Activated CD8-positive, alpha-beta memory T cell treated with anti-CD3 and anti-CD28 coated beads for 48 hours (primary cell): ENCODE measurements at places on chromosomes 7 and 10.
A peak's percentile ranks its signal among the peaks of the same experiment; 100 is the strongest.

DNA sequence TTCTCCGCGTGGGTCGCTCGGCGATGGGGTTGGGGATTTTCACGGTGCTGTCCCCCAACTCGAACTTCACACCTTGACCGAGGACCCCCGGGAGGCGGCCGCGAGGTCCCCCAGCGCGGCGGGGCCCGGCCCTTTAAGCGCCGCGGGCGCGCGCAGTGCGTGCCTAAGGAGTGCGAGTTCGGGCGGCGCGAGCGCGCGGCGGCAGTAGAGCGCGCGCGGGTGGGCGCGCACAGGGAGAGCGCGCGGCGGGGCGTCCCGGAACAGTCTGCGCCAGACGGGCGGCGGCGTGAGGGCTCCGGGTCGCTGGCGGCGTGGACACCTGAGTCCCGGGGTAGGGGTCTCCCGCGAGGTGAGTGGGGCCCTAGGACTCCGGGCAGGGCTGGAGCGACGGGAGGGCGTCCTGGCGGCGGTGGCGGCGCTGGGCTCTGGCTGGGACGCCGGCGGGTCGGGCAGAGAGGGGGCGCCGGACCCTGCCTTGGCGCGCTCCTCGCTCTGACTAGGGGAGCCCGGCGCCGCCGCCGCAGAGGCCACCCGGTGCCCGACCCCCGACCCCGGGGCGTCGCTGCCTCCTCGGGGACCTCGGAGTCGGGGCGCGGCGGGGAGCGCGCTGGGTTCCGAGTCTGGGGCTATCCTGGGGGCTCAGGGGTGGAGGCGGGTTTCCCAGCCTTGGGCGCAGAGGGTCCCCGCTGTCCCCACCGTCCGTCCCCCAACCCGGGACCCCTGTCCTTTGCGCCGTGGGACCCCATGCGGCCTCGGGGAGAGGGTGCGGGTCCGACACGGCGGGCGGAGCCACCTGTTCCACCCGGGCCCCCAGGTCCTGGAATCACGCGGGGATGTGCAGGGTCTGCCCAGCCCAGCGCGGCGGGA lies at the start of gene PROSER2:
PROSER2 (plus strand) TSS at position 235 of the 867 bp plus-strand sequence. CDS start 28,722 bp downstream, outside the sequence.
- DNase-seq, result no peak

- DNase-seq, result no peak
These were observed 5.3 kb downstream of the SH3PXD2A start for GRCh38 chr10:103849880-103850571.

- no peak for DNase-seq
These were observed 121.3 kb downstream of the MYL10 start for GRCh38 chr7:101507791-101508252.

DNA sequence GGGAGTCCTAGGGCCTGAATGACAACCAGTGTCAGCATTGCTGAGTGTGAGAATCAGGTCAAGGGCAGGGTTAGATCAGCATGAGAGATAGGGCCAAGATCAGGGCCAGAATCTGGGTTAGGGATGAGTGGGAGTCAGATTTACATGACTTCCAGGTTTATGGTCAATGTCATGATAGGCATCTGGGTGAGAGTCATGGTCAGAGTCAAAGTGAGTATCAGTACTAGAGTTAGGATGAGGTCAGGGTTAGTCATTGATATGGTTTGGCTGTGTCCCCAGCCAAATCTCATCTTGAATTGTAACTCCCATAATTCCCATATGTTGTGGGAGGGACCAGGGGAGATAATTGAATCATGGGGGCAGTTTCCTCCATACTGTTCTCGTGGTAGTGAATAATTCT lies 12.3 kb downstream of the MRPS24 start:
- DNase-seq, result no peak

GRCh38 chr7:120332433-120332832 lies 59.5 kb downstream of the KCND2 start:
- no peak for DNase-seq

GRCh38 chr10:103893817-103894216 lies 24.2 kb downstream of the STN1 start:
- DNase-seq, result no peak

DNA sequence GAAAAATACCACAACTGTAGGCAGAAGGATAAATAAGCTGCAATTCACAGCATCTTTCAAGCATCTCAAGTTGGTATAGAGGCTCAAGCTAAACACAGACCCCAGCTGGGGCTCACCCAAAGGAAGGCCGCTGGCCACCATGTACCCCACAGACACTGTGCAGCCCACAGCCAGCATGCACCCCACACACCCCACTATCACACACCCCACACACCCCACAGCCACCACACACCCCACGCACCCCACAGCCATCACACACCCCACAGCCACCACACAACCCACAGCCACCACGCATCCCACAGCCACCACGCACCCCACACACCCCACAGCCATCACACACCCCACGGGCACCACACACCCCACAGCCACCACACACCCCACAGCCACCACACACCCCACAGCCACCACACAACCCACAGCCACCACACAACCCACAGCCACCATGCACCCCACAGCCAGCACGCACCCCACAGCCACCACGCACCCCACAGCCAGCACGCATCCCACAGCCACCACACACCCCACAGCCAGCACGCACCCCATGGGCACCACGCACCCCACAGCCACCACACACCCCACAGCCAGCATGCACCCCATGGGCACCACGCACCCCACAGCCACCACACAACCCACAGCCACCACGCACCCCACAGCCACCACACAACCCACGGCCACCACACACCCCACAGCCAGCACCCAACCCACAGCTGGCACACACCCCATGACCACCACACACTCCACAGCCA lies 214.7 kb downstream of the DNAJB6 start:
- DNase-seq, result no peak

GRCh38 chr7:142001163-142001874 lies 5.6 kb downstream of the MGAM start:
- no peak for DNase-seq

GRCh38 chr7:66815951-66816350 lies 75.4 kb downstream of the RABGEF1 start:
- DNase-seq, result no peak

DNA sequence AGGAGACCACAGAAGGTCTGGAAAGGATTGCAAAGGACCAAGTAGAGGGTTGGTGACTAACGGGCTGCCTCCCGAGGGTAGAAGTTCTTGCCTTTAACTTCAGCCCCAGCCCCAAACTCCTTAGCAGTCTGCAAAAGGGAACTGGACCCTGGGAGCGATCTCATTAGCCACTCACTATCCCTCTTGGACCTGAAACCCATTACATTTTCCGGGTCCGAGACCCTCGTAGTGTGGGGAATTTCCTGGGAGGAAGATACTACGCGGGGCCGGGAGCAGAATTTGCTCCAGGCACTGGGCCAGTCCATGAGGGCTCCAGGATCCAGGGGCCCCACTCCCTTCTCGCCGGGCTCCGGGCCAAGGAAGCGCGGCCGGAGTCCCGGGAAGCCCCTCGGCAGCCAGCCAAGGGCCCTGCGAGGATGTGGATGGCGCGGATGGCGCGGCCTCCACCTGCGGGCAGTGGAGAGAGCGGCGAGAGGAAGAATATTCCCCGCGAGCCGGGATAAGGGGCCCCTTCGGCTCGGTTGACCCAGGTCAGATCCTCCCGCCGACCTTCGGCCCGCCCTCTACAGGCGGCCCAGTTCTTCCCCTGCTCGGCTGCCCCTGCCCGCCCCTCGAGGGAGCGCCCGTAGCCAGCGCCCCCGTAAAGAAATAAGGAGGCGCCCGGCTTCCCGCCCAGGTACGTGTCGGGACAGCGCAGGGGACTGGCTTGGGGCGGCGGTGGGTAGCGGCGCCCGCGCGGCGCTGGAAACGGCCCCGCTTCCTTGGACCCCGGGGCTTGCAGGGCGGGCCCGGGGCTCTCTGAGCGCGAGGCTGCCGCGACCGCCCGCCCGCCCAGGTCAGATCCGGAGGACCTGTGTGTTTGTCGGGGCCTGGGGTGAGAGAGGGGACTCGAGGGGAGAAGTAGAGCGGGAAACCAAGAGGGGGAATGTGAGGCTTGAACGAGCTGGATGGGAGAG lies at the start of gene MYO3A:
MYO3A (plus strand) TSS at position 577 of the 956 bp plus-strand sequence. CDS start 17,882 bp downstream, outside the sequence.
- DNase-seq, result no peak

GRCh38 chr7:20323595-20323994 lies 7.1 kb upstream of the ITGB8 start:
- DNase-seq, result no peak

DNA sequence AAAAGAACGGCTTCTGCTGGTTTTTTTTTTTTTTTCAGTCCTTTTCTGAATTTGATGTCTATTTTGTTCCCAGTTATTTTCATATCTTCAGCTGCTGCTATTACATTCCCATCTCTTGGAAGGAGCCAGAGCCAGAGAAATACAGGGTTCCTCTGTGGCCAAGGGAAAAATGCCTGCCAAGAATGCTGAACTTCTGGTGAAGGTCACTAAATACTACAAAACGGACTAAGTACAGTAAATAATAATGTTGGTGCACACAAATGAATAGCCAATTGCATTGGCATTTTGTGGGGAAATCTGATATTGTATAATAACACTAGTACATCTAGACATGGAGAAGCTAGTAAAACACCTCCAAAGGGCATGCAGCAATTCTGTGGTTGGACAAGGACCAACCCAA lies 56.3 kb upstream of the ZEB1 start:
- no peak for DNase-seq

DNA sequence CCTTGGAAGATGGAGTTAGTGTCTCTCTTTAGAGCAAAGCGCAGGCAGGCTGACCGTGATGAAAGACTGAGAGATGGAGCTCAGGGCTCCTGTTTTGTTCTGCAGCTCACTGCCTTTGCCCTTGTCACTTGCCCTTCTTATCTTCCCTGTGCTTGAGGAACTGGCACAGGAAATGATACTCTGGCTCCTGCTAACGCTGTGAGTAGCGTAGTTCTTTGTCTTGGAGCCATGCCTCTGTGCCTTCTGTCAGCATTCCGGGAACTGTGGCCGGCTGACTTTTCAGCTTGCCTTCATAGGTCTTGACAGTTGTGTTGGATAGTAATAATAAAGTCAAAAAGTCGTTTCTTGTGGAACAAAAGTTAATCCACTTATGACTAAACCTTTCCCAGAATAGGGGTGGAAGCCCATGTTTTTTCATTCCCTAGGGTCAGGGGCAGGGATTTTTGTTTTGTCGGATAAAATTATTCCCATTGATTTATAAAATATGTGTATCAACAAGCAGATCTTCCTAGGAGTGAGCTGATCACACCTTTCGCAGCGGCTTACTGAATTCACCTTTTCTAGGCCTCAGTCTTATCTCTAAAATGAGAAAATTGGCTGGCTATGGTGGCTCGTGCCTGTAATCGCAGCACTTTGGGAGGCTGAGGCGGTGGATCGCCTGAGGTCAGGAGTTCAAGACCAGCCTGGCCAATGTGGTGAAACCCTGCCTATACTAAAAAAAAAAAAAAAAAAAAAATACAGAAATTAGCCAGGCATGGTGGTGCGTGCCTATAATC lies 16.6 kb upstream of the TMEM236 start:
- DNase-seq, result no peak

DNA sequence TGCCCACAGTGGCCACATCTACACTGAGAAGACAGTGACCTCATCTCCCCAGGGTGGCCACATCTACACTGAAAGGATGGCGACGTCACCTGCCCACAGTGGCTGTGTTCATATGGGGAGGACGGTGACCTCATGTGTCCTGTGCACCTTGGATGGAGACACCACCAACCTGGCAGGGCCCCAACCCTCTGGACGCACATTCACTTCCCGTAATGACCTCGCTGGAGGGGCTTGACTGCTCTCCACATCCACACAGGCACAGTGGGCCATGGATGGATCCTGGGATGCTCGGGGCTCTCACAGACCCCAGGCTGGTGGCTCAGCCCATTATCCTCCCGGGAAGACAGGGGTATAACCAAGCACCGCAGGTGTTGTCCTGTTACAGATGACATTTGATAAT lies 69.7 kb upstream of the BTBD16 start:
- DNase-seq, result no peak

DNA sequence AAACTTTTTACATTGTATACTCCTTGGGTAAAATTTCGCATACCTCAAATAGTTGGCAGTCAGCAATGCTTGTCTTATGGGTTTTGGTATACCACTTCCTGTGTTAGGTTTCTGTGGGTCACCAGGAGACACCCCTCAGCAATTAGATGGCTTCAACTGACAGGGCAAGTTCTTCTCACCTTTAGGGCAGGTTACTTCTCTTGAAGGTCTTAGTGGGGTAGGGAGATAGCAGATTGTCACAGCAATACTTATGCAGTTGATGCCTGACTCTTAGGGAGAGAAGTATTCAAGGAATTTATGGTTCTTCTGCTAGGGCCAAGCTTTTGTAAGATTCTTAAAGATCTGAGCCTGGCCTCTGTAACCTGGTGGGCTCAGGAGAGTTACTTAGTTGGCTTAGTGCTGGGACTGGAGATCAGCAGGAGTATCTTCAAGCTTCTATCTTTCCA lies 42.9 kb downstream of the MKLN1 start:
- no peak for DNase-seq

- peak; percentile 62 for DNase-seq
These were observed at the start of gene AHR for GRCh38 chr7:17298102-17298839. AHR (plus strand) TSS chr7:17298652; CDS start chr7:17299265, 613 bp downstream.

DNA sequence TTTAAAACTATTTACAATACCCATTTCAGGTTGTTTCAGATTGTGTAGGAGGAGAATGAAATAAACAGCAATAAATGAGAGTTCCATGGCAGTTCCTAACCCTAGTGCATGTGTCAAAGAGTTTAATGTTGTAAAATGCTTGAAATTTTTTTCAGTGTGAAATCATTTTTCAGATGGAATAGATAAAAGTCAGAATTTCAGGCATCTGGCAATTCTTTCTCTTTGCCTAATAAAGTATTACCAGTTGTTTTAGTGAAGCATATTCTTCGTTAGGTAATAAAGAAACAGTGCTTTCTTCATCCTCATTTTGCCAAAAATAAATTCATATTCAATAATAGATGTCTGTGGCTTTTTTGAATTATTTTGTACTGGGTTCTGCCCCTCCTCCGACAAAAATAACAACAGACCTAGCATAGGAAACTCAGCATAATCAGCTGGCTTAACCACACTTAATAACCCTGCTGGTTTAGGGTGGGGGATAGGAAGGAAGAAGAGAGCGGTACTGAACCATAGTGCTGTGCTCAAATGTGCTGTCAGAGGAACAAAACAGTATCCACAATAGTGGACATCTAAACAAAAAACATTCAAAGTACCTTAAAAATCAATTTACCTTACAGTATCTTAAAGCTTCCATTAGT lies 39.1 kb downstream of the MINDY3 start:
- DNase-seq, result no peak

DNA sequence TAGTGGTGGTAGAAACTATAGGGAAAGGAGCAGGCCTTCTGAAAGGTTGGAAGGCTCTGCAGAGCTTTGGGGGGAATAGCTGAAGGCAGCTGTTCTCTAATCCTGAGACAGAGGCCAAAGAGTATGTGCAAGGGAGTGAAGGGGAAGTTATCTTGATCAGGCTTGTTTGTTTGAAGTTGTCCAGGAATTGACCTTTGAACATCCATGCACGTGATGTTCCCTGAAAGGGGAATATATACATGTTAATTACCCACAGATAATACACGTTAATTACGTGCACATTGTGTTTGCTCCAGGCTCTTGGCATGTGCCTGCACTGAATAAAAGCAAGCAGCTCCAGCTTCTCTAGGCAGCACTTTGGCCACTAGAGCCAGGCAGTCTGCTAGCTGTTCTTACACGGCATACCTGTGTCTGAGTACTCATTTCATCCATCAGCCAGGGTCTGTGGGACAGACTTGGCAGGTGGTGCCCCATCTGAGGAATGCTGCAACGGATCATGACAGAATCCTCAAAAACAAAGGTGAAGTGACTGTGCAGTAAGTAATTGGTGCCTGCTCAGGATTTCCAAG lies 18.0 kb upstream of the STARD3NL start:
- no peak for DNase-seq
